Neural crest cell (in vitro differentiated cells): ENCODE measurements at places on chromosomes 3 and 15. TPM values are rescaled to one million over a fixed set of nuclear protein-coding genes. Genes with fewer than 3 reads are reported as not detected.
A peak's percentile ranks its signal among the peaks of the same experiment; 100 is the strongest.

DNA sequence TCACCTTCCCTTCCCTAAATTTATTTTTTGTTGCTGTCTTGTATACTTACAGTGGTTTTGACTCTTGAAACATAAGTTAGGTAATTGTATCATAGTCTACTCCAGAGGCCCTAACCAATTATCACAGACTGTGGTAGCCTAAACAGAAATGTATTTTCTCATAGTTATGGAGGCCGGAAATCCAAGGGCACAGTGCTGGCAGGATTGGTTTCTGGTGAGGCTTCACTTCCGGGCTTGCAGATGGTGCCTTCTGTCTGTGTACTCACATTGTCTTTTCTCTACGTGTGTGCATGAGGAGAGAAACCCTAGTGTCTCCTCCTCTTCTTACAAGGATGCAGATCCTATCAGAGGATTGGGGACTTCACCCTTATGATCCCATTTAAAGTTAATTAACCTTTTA lies 290.2 kb upstream of the KCNMB2 start:
- H3K27me3 ChIP-seq = no peaks in the 10 kb centered on the region
- peaks cover 15% of the 10 kb centered on the region for H3K4me1 ChIP-seq
- peaks cover 1% of the 10 kb centered on the region for H3K36me3 ChIP-seq
- no peak for DNase-seq

- H3K4me1 ChIP-seq = peaks cover 17% of the 10 kb centered on the region
- no peak overlapping the region for H3K4me3 ChIP-seq
- no peaks in the 10 kb centered on the region for H3K27me3 ChIP-seq
- H3K27ac ChIP-seq = no peak overlapping the region
- DNase-seq = no peak
- H3K36me3 ChIP-seq = no peaks in the 10 kb centered on the region
Measured at GRCh38 chr15:55270291-55270690, 19.3 kb downstream of the RAB27A start.

GRCh38 chr3:129747136-129747535 lies 140.7 kb upstream of the PLXND1 start:
- H3K36me3 ChIP-seq = no peaks in the 10 kb centered on the region
- no peaks in the 10 kb centered on the region for H3K27me3 ChIP-seq
- no peak overlapping the region for H3K27ac ChIP-seq
- no peak overlapping the region for H3K4me3 ChIP-seq

DNA sequence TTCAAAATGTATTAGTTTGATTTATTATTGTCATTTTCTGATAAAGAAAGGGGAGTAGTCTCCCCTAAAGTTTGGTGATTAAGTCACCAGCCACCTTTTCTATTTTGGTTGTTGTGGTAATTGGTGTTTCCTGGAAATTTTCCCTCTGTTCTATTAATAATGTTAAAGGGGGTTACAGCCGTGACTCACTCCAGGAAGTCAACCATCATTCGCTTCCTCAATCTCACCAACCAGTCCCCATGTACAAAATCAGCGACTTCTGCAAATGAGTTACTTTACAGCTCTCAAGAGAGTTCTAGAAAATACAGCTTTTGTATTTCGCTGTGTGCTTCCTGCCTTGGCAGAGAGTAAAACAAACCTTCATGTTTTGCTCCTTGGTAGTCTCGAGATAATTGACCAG lies 285.1 kb downstream of the LPP start:
- peaks cover 12% of the 10 kb centered on the region for H3K4me1 ChIP-seq
- H3K27me3 ChIP-seq = no peaks in the 10 kb centered on the region
- peak overlapping the region; percentile 85 for H3K27ac ChIP-seq

DNA sequence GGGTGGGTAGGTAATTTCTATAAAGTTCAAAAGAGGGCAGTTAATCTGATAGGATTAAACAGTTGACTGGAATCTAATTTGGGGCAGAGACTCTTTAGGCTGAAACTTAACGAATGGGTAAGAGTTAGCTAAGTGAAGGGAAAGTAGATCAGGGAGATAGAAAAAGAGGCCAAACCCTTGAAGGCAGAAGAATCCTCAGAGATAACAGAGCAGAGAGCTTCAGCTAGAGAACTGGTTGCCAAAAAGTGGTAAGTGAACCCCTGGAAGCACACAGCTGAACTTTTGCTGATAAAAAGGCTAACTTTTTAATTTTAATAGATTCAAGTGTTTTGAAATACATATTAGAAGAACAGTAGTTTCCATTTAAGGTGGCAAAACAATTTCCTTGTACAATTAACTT lies 99.2 kb downstream of the FHIT start:
- peaks cover 3% of the 10 kb centered on the region for H3K36me3 ChIP-seq
- H3K27me3 ChIP-seq = no peaks in the 10 kb centered on the region
- H3K4me3 ChIP-seq = no peak overlapping the region
- no peak for DNase-seq

DNA sequence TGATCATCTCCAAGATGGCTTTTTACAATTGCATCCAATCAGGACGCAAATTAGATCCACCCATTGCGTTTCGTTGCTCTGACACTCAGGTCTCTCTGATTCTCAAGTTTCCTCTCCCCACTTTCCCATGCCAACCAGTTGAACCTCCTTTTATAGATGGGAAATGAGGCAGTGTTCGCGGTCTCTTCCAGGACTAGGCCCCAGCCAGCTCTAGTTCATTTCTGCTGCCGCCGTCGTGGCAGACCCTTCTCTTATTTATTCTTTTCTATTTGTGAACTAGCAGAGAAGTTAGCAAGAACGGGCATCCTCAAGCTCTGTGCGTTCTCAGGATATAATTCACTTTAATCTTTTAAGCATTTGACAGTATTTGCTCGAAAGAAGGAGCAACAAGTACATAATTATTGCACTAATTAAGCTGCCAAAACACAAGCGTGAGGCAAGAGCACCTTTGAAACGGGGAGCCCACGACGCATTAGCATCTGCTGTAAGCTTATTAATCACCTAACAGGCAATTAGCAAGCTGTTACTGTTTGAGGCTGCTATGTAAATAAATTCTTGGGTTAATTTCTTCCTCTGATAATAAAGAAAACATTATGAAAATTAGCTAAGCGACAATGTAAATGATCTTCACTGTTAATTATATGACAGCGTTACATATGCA lies 246.4 kb upstream of the TLE3 start:
- H3K27ac ChIP-seq = no peak overlapping the region
- no peaks in the 10 kb centered on the region for H3K27me3 ChIP-seq
- H3K36me3 ChIP-seq = no peaks in the 10 kb centered on the region
- peaks cover 22% of the 10 kb centered on the region for H3K4me1 ChIP-seq
- H3K4me3 ChIP-seq = no peak overlapping the region

DNA sequence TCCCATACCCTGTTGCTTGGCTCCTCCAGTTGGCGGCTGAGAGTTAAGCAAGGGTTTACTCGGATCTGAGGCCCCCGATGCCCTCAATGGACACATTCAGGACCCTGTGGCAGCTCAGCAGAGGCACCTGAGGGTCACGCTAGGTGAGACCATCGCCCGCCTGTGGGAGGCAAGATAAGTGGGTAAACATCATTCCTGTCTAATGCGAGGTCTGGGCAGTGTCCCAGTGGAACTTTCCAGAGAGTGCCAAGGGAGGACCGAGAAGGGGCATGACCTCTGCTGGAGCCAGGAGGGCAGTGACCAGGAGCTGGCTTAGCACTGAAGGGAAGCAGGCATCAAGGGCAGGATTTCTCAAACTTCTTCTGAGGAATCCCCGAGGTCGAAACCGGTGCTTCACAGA lies 65.4 kb upstream of the SEC61A1 start:
- H3K4me1 ChIP-seq = no peaks in the 10 kb centered on the region
- H3K36me3 ChIP-seq = no peaks in the 10 kb centered on the region
- DNase-seq = no peak
- no peaks in the 10 kb centered on the region for H3K27me3 ChIP-seq
- H3K4me3 ChIP-seq = no peak overlapping the region

- H3K27me3 ChIP-seq = no peaks in the 10 kb centered on the region
- no peak overlapping the region for H3K27ac ChIP-seq
- peaks cover 36% of the 10 kb centered on the region for H3K4me1 ChIP-seq
- no peak for DNase-seq
Measured at GRCh38 chr3:30691249-30691880, 85.0 kb downstream of the TGFBR2 start.

DNA sequence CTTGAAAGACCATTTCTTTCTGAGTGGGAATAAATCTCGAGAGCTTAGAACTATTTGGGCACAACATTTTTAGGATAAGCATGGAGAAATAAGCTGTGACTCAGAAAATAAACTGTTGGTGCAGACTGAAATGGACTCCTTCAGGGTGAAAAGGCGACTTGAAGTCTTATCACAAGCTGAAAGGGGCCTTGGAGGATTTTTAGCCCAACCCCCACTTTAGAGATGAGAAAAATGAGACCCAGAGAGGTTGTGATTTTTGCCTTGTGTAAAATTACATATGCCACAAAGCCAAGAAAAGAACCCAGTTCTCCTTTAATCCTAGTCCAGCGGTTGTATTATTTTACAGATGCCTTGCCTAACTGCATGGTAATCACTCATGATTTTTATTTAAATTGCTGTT lies 1.5 kb downstream of the ATP1B3 start:
- peaks cover 4% of the 10 kb centered on the region for H3K27me3 ChIP-seq
- H3K4me3 ChIP-seq = peak overlapping the region; percentile 97
- H3K4me1 ChIP-seq = peaks cover 41% of the 10 kb centered on the region
- H3K27ac ChIP-seq = peak overlapping the region; percentile 95
- no peak for DNase-seq

DNA sequence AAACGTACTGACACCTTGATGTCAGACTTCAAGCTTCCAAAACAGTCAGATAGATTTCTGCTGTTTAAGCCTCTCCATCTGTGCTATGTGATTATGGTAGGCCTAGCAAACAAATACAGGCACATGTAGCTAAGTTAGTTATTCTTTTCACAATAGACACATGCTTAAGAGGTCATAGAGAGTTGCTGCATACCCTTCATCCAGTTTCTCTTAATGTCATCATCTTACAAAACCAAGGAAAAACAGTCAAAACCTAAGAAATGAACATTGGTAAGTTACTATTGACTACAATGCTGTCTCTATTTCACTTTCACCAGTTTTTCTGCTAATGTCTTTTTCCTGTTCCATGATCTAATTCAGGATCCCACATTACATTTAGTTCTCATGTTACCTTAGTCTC lies 946.8 kb downstream of the TUSC7 start:
- H3K4me1 ChIP-seq = peaks cover 18% of the 10 kb centered on the region
- H3K36me3 ChIP-seq = no peaks in the 10 kb centered on the region
- no peaks in the 10 kb centered on the region for H3K27me3 ChIP-seq
- H3K27ac ChIP-seq = no peak overlapping the region
- no peak overlapping the region for H3K4me3 ChIP-seq
- no peak for DNase-seq

GRCh38 chr15:22973286-22973685 lies 6.9 kb downstream of the CYFIP1 start:
- peaks cover 15% of the 10 kb centered on the region for H3K4me1 ChIP-seq
- H3K27me3 ChIP-seq = no peaks in the 10 kb centered on the region
- peaks cover 11% of the 10 kb centered on the region for H3K36me3 ChIP-seq
- DNase-seq = no peak
- H3K27ac ChIP-seq = no peak overlapping the region

GRCh38 chr3:112822064-112823055 lies 24.3 kb downstream of the CD200R1L start:
- H3K4me3 ChIP-seq = no peak overlapping the region
- H3K36me3 ChIP-seq = no peaks in the 10 kb centered on the region
- DNase-seq = no peak
- H3K27me3 ChIP-seq = peaks cover 3% of the 10 kb centered on the region

DNA sequence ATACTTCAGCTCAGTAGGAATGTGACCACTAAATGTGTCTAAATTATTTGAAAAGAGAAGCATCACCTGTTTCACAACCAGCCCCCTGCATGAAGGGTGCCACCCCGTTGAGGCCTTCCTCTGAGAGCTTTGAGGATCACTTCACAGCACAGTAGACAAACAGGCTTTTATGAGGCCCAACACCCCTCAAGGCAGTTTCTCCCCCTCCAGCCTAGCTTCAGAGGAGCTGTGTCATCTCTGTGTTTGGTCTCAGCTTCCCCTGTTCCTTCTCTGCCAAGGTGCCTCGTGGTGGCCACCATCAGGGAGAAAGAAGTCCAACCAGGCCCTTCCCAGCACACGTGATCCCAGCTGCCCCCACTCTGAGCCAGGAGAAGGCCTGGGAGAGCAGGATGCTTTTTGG lies 21.6 kb upstream of the DUSP7 start:
- peak overlapping the region; percentile 71 for H3K27ac ChIP-seq
- peaks cover 7% of the 10 kb centered on the region for H3K4me1 ChIP-seq
- no peak overlapping the region for H3K4me3 ChIP-seq
- no peaks in the 10 kb centered on the region for H3K27me3 ChIP-seq
- H3K36me3 ChIP-seq = peaks cover 2% of the 10 kb centered on the region

GRCh38 chr3:129535075-129535474 lies 6.6 kb downstream of the RHO start:
- H3K27me3 ChIP-seq = no peaks in the 10 kb centered on the region
- DNase-seq = no peak
- H3K36me3 ChIP-seq = no peaks in the 10 kb centered on the region
- no peak overlapping the region for H3K27ac ChIP-seq
- no peak overlapping the region for H3K4me3 ChIP-seq
- H3K4me1 ChIP-seq = peaks cover 9% of the 10 kb centered on the region

DNA sequence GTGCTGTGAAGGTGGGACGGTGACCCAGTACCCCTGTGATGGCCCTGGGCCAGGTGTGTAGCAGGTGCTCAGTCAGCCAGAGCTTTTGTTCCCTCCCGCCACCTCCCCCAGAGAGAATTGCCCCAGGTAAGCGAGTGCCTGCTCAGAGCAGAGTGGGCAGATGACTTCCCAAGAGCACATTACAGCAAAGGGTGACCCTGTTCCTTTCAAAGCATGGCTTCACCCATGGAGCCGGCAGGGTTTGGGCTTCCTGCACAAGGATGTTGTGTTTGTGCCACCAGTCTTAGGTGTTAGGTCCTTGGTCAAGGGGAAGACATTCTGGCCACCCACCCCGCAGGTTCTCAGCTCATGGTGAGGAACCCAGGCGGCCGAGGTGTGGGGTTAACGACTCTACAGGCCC lies 30.7 kb downstream of the SLC6A6 start:
- peaks cover 64% of the 10 kb centered on the region for H3K4me1 ChIP-seq
- H3K36me3 ChIP-seq = no peaks in the 10 kb centered on the region
- H3K27me3 ChIP-seq = no peaks in the 10 kb centered on the region
- H3K27ac ChIP-seq = peak overlapping the region; percentile 88

C3orf62 gene
- total RNA-seq = 9.2 and 9.8 TPM in 2 replicates

COLQ gene
- total RNA-seq = 2.8 and 3.2 TPM in 2 replicates

LRRIQ4 gene
- 0.12 and 0.16 TPM in 2 replicates for total RNA-seq

MUC20 gene
- 2.3 and 3.0 TPM in 2 replicates for total RNA-seq

SCAANT1 gene
- total RNA-seq = not detected in 2 replicates

RSRC1 gene
- 36.9 and 40.6 TPM in 2 replicates for total RNA-seq

PARP3 gene
- 4.3 and 4.6 TPM in 2 replicates for total RNA-seq

STRIT1 gene
- total RNA-seq = not detected in 2 replicates

KLF15 gene
- total RNA-seq = 18.0 and 19.3 TPM in 2 replicates

CCDC9B gene
- total RNA-seq = 0.33 TPM in 1 of 2 replicates, not detected in the other
